ENCODE measurements at places on chromosomes 1 and 21.

DNA sequence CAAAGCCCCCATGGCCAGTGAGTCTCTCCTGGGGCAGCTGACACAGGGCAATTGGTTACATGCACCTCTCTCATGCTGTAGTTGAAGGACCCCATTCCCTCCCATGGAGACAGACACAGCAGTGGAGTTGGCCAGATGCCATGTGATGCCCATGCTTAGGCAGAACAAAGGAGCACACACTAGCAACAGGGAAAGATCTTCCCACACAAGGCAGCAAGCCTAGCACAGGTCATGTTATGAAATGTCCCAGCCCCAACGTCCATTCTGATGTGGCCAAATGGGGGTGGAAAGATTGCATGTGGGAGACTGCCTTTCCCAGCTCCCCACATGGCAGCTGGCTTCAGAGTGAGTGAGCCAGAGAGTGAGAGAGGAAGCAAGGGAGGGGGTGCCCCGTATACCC, 34.5 kb downstream of the AADACL4 start:
- DNase-seq: no peak

GRCh38 chr1:161791904-161792655, 26.0 kb downstream of the ATF6 start:
- no peak for DNase-seq

DNA sequence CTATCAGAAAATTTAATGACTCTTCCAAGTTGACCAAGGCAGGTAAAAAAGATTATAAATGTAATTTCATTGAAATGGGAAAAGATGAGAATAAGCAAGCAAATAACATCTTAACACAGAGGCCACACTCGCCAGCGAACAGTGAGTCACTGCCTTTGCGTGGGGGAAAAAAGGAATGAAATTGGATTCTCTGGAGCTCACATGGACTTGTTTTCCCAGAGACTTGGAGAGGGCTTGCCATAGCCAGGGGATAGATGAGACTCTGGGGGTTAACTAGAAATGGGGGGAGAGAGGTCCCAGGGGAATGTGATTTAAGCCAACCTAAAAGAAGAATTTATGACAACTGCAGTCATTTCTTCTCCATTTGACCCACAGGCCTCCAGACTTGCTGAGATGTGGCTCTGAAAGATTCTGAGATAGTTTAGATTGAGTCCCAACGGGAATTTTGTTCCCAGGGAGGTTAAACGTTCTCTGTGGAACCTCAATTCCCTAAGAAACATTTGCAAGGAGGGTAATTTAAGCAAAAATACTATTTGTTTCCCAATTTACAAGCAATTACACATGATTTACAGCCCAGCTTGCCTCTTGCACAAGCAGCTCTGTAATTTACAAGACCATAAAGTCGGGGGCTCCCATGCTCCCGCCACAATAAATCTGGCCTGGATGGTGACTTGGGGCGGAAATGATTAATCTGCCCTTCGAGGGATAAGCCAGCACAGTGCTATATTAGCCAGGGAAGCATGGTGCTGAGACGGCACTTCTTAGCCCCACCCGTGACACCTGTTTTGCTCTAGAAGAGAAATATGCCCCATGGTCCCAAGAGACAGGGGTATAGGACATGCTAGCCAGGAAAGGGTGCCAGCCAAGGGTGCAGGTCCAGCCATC, 68.8 kb downstream of the GRIK3 start:
- no peak for DNase-seq

DNA sequence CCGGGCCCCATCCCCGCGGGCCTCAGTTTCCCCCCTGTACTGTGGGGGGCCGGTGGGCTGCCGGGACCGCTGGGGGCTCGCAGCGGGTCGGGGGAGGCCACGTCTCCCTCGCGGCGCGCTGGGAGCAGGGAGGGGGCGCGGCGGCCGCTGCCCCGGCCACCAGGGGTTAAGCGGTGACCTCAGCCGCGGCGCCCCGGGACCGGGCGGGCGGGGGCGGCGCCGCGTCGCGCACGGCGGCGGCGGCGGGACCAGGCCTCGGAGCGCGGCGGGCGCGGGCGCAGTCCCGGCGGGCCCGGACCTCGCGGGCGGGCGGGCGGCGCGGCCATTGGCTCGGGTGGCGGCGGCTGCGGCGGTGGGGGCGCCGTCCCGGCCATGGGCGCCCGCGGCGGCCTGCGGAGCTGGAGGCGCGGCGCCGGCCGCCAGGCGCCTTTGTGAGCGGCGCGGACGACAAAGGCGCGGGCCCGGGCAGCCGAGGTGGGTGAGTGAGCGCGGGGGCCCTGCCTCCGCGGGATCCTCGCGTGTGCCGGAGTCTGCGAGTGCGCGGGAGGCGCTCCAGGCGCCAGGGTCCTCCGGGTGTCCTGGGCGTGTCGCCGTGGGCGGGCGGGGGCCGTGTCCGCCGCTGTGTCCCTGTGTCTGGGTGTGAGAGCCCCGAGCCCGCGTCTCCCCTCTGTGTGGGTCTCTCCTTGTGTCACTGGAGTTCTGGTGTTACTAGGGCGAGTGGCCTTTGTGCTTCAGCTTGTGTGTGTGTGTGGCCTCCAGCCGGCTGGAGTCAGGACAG, at the start of gene ARHGEF10L:
TSS of gene ARHGEF10L (plus strand) at position 222 of the 778 bp plus-strand sequence. CDS start 40,898 bp downstream, outside the sequence.
- DNase-seq: no peak

- no peak for DNase-seq
Observed at GRCh38 chr1:44588551-44589210, 85.6 kb downstream of the TMEM53 start.

DNA sequence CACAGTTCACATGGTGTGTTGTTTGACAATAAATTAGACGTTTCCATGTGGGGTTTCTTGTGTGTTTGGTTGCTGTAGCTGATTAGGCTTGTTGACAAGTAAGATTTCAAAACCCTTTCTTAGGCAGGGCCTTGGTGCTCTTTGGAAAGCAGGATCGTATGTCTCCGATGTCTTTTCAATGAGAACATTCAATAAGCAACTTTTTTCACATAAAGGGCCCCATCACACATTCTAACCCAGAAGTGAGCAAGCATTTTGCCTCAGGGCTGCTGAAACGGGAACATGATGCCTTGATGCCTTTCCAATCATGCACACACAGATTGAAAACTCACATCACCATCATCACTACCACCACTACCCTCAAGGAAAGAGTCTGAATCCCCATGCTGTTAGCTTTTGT, 33.1 kb downstream of the LPAR3 start:
- no peak for DNase-seq

DNA sequence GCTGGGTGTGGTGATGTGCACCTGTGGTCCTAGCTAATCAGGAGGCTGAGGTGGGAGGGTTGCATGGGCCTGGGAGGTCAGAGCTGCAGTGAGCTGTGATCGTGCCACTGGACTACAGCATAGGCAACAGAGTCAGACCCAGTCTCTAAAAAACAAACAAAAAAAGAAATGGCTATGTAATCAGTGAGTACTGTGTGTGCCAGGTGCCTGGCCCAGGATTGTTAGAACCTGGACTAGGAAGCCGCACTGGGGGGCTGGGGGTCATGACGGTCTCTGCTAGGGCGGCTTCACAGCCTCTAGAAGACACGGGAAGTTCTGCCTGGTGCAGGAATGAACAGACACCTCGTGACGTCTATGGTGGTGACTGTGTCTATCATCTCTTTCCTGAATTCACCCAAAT, 8.5 kb downstream of the TMEM9 start:
- no peak for DNase-seq

GRCh38 chr1:23008901-23009300, 6.8 kb downstream of the TEX46 start:
- DNase-seq: no peak

- DNase-seq: no peak
Observed at GRCh38 chr1:210332719-210333398, 4.2 kb downstream of the HHAT start.

- DNase-seq: no peak
Observed at GRCh38 chr1:84834419-84835064, 58.5 kb downstream of the LPAR3 start.
